Transverse colon (tissue), 4 donors: ENCODE measurements at places on chromosomes 13 and 19.

DNA sequence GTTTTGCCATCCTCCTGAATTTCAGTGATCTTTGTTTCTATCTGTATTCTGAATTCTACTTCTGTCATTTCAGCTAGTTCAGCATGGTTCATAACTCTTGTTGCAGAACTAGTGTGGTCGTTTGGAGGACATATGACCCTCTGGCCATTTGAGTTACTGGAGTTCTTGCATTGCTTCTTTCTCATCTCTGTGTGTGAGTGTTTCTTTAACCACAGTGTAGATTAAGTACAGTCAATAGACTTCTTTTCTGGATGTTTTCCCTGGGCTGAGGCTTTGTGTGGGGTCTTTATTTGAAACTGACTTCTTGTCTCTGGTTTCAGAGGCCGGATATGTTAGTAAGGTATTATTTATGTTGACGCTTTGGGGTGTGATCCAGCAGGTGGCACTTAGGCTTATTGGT, 14.7 kb downstream of the IGFL2 start:
- DNase-seq = no peak

DNA sequence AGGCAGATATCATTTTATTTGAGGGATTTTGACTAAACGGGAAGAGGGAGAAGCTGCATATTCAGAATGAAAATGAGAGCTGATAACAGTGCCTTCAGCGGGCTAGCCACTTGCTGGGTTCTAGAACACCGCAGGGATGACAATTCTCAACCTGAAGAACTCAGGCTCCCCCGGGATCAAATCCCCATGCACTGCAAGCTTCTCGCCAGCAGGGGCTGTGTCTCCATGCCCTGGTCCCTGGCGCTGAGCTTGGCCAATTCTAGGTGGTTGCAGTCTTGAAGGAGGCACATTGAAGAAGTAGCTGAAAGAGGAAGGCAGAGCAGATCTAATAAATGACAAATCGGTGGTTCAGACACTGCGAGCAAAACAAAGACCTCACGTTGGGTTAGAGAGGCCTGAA, 128.7 kb downstream of the UQCRFS1 start:
- DNase-seq = no peak

GRCh38 chr19:28349604-28350003, 863.3 kb downstream of the UQCRFS1 start:
- DNase-seq = no peak

DNA sequence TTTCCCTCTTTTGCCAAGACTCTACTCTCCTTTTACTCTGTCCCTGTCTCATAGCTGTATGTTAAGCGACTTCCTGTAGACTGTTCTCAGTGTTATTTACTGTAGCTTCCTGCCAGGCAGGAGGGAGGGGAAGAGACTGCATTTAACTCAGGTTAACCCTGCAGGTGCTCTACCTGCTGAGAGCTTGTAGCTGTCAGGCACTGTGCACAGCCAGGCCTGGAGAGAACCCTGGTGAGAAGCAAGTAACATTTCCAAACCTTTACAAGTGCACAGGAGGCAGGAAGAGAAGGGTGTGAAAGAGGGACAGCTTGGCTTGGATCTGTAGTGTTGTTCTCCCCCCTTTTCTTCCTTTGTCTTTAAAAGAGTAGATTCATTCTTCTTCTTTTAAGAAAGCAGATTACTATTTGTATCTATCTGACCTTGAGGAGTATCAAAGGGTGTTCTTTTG, 167.1 kb downstream of the LMO7 start:
- DNase-seq = peak; percentile 35

- DNase-seq = no peak
These were observed 51.4 kb upstream of the SLC15A1 start for GRCh38 chr13:98803921-98804320.

GRCh38 chr19:12788682-12789097, 2.6 kb upstream of the JUNB start:
- DNase-seq = peak; percentile 89
